ENCODE measurements at places on chromosomes 2 and 18. TPM values are rescaled to one million over a fixed set of nuclear protein-coding genes. Genes with fewer than 3 reads are reported as not detected.

GRCh38 chr2:200600549-200601225 is 14.9 kb downstream of the AOX1 start:
- no peak for DNase-seq

DNA sequence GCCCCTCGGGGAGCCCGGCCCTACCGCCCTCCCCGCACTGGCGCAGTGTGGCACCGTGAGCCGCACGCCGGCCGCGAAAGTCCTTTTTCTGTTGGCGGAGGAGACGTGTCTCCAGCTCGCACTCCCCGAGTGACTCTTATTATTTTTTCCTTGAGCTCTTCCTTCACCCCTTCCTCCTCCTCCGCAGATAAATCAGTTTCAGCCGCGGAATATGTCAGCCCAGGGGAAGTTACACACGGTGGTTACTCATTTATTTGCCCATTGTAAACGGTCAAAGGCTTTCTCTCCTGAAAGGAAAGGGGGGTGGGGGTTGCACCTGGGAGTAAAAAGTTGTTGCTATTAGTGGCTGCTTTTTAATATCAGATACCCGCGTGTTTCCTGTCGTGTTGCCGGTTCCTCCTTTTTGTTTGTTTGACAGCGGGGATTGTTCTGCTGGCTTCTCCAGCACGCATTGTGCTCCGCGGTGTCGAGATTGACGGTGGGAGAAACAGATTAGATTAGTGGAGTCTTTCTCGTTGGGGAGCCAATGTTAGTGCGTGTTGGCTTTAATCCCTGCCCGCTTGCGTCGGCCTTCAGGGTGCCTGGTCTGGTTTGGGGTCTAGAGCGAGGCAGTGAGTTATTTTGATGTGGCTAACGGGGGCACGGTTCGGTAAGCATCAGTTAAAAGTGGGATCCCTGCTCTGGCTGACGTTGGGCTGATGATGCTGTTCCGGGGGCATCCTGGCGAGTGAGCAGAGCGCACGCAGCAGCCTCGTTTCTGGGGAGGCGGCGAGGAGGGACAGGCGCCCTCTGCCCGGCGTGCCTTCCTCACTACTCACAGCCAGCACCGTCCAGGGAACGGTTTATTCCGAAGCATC is 1.6 kb downstream of the CRIM1 start:
- peak; percentile 32 for DNase-seq

DNA sequence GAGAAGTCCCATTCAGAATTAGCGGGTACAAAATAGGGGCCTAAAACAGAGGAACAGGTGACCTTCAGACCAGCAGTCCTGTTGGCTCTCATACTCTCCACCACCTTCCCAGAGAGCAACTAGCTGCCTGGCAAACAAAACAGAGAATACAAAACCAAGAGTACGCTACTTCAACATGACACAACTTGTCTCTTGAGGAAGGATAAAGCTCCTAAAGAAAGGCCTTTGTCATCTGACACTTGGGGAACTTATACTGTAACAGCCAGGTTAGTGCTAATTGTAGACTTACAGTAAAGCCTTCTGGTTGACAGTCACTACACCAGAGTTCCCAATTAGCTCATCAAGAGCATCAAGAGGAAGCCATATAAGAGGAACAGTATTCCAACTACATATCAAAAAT is 282.1 kb upstream of the NT5C1B start:
- no peak for DNase-seq

DNA sequence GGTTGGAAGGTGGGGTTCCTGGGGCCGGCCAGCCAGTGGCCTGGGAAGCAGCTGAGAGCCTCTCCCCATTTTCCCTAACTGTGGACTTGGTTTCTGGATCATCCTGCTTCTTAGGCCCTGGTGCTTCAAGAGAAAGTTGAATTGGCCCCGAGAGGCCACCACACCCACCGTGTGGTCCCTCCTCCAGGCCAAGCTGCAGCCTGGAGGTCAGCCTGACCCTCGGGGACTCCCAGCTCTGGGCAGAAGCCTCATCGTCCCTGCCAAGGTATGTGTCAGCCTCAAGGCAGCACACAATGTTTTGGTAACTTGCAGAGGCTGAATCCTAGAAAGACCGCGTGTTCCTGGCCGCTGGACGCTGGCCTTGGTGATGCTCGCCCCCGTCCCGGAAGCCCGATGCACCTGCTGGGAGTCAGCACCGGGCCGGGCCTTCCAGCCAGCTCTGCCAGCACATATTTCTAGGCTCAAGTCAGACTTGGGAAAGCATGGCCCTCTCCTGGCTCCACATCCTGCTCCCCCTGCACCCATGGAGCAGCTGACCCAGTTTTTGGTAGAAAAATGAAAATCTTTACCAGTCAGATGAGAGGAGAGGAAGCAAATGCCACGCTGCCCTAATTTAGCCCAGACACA is 72.6 kb downstream of the ACTR2 start:
- DNase-seq, result peak; percentile 63

DNA sequence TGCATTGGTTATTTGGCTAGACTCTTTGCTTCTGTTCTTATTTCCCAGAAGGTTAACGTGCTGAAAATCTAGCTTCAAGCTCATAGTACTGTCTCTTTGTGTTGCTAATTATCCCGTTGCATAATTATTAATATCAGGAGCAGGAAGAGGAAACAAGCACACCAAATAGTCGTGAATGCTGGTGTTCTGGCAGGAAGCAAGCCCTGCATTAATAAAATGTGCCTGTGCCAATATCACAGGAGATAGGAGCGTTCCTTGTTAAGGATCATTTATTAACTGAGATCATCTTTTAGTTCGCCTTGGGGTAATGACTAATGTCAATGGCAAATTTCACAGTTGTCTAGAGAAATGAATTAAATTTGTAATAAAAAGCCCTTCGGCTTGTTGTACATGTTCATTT is 893.0 kb upstream of the POU3F3 start:
- no peak for DNase-seq

GRCh38 chr2:134583997-134584520 is 134.7 kb downstream of the TMEM163 start:
- DNase-seq, result no peak

DNA sequence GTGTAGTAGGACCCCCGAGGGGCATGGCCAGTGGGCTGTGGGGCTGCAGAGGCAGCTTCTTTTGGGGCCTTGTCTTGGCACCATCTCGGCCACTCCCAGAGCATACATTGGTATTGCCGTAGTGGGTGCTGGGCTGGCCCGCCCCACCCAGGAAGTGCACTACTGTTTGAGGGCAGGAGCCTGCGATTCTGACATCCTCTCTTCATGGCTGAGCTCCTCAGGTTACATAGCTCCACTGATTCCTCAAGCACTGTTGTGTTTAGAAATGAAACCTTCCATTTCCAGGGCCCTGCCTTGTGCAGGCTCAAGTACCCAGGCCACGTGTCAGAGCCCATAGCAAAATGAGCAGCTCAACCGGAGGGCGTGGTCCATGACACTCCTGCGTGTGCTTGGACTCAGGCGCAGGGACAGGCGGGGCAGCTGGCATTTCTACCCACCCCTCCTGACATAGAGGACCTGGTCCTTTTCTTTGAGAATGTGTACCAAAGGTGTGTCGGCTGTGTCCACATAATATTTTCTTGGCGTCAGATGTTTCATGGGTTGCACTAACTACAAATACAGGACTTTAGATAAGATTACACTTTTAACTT is 67.9 kb downstream of the DGKD start:
- no peak for DNase-seq

DNA sequence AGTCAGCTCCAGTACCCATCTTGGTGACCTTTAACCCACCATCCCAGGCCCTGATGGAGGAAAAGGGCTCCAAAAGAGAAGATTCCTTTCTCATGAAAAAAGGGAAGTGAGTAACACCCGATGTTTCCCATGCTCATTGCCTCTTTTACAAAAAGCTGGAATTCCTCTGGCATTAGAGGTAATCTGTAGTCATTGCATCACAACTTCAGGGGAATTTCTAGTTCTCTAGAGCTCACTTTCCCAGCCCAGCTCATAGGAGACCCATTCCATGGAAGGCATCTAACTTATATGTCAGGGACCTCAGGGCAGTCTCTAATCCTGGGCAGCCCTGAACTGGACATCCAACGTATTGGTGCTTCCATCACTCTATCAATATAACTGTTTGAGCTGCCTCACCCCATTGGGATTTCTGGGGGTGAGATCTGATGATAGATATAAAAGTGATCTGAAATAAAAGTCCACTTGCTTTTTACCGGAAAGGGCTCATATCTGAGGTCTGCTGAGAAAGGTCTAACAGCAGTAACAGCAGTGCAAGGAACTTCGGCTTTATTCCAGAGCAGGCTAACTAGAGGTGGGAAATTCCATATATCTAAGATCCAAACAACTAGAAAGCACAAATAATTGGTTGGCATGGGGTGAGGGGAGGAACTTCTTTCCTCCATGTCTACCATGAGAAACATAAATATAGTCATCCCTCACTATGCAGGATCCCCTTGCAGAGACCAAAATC is 106.1 kb downstream of the ETAA1 start:
- DNase-seq, result no peak

The CCDC121 gene
- total RNA-seq, result 5.9 TPM
